ENCODE measurements at places on chromosomes 5 and 9.

GRCh38 chr5:181149806-181150733 is 2.7 kb downstream of the OR2V2 start:
- no peak for ATAC-seq

DNA sequence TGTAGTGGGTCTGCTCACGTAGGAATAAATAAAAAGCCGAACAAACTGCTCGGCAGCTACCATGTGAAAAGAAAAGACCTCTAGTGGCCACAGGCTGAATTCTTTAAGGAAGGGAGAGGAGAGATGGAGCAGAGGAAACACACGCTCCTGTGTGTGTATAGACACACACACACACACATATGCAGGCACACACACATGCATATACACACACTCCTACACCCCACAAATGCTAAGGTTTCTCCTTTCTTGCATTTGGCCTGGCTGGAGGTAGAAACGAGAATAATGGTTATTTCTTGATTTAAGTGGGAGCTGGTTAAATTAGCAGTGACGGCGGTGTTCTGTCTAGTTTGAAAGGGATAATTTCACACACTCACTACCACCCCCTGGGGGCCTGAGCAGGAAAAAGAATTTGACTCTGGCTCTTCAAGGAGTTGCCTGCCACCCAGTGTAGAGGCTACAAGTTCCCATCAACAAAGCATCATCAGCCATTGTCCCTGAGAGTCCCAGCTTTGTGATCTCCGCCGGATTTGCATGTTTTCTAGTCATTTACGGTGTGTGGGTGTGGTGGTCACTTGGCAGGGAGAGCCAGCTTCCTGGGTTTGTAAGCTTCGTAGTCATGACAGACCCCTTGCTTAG is at the start of gene INSYN2B:
Gene INSYN2B, minus strand, starts transcription at position 78 of the 636 bp plus-strand sequence. CDS start 96,597 bp downstream, outside the sequence.
- ATAC-seq, result peak; percentile 75

- no peak for ATAC-seq
Measured at GRCh38 chr5:146196459-146197048, 6.9 kb upstream of the RBM27 start.

GRCh38 chr5:54460181-54460919 is 4.9 kb downstream of the HSPB3 start:
- ATAC-seq, result no peak

DNA sequence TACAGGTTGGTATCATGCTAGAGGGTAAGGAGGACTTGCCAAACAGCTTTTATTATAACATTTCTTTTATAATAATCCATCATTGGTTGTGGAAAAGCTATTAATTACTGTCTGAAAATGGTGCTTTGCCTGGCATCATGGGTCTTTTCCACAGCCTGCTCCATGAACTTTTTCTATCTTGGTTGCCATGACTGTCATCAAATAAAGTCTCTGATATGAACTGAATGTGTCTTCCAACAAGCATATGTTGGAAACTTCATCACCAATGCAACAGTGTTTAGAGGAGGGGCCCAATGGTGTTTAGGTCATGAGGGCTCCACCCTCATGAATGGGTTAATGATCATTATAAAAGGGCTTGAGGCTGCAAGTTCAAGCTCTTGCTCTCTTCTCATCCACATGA is 81.0 kb downstream of the FREM1 start:
- no peak for ATAC-seq

GRCh38 chr5:32711681-32712480 is 760 bp downstream of the NPR3 start:
- no peak for ATAC-seq

- no peak for ATAC-seq
Measured at GRCh38 chr5:94378062-94378461, 240.3 kb downstream of the KIAA0825 start.

GRCh38 chr9:137372693-137373610 is 50.0 kb downstream of the EXD3 start:
- ATAC-seq, result no peak

- ATAC-seq, result no peak
Measured at GRCh38 chr5:160905285-160905684, 53.3 kb upstream of the ATP10B start.

- no peak for ATAC-seq
Measured at GRCh38 chr9:22111176-22111953, 102.3 kb upstream of the CDKN2B start.

DNA sequence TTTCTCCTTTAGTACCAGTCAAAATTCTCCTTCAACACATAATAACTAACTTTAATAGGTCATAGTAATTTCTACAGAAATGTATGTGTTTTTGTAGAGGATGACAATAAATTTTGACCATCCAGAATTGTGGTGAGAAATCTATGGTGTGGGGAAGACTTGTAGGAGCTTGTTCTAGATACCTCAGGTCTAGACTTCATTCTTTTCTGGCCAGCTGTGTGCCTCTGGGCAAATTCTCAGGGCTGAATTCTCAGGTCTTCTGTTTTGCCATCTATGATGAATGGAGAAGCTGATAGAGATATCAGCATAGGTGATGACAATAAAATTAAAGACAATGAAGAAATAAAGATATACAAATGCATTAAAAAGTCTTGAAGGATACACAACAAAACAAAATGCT is 298.6 kb upstream of the MEF2C start:
- ATAC-seq, result no peak

DNA sequence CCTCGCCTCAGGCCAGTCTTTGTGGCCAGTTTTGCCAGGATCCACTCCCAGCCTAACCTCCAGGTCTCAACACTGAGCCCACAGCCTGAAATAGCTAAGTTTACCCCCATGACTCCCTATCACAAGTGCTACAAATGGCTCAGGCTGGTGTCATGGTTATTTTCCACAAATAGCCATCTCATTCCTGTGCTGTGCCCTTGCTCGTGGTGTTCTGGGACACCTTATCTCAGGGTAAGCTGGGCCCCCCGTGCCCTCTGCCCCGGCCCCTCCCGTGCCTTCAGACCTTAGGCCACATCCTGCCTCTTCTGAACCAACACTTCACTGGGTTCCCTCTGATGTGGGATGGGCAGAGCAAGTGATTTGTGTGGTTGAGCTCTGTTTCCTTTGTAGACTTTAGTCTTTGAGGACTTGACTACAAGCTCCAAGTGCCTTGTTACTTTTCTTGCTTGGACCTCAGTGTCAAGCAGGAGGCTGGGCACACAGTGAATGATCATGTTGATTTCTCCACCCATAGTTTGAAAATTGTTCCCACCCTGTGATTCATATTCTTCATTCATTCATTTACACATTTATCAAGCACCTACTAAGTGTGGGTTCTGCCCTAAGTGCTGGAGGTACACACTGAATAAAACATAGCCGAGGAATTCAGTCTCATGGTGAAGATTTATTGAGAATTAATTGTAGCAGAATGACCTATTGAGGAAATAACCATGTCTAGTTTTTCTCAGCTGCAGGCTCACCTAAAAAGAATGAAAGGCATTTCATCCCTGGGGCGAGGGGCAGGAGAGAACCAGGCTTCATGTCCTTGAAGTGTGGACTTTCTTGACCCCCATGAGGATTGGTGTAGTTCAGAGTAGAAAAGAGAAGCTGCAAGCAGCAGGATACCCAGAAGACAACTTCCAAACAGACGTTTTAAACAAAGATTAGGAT is 84.5 kb upstream of the CTNNA1 start:
- ATAC-seq, result no peak

All from gastroesophageal sphincter (tissue), 4 donors.